ENCODE measurements at places on chromosomes 6 and 20.

- DNase-seq = no peak
Measured at GRCh38 chr20:50314678-50315335, 124.2 kb downstream of the CEBPB start.

DNA sequence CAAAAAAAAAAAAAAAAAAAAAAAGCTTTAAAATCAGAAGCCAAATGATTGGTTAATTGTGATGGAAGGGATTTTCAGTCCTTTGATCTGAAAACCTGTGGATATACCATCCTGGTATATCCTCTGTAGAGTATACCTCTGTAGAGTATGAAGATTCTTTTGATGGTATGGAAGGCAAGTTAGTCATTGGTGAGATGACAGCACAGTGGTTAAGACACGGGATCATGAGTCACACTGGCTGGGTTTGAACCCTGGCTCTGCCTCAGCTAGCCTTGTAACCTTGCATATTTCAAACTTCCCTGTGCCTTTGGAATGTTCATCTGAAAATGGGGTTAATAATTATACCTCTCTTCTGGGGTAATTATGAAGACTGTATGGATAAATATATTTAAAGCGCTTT is 179.3 kb downstream of the CARMIL1 start:
- no peak for DNase-seq

DNA sequence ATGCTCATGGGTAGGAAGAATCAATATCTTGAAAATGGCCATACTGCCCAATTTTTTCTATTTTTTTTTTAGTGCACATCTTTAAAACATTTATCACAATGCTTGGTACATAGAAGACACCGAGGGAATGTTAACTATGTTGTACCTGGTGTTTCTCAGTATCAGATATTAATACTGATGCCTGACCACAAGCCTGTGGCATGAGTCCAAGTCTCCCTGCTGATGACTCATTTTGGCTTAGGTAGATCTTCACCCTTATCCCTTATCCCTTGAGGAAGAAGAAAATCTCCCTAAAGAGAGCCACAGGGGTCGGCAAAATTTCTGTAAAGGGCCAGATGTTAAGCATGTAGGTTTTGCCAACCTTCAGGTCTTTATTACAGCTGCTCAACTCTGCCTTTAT is 14.5 kb downstream of the CD109 start:
- DNase-seq = no peak

DNA sequence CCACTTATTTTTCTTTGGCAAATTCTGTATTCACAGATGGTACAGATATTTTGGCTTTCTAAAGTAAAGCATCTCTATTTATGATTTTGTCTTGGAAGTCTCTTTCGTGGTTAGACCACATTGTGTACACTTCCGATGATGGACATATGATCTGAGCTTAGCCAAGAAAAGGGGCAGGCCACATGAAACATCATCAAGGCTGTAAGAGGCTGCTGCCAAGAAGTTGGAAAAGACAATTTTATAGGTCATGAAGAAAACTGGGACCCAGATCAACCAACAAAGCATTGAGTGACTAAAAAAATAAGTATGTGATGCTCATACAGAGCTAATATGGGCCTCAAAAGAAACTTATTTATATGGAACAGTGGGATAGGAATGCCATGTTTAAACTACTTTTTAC is 266.4 kb downstream of the HAO1 start:
- DNase-seq = no peak

DNA sequence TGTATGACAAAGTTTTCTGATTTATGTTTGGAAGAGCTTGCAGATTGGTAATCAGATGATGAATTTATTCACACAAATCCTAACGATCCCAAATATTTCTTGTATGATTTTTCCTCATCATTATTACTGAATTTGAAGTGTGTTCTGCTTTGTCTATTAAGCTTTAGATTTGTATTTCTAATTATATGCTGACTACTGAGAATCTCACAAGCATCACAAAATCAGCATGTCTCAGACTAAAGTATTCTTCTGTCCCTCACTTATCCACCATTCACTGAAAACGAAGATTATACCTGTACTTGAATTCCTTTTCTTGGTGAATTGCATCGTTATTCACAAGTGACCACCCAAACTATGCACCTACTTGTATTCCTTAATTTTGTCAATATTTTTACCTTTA is 796.3 kb upstream of the MAP3K7 start:
- DNase-seq = no peak

DNA sequence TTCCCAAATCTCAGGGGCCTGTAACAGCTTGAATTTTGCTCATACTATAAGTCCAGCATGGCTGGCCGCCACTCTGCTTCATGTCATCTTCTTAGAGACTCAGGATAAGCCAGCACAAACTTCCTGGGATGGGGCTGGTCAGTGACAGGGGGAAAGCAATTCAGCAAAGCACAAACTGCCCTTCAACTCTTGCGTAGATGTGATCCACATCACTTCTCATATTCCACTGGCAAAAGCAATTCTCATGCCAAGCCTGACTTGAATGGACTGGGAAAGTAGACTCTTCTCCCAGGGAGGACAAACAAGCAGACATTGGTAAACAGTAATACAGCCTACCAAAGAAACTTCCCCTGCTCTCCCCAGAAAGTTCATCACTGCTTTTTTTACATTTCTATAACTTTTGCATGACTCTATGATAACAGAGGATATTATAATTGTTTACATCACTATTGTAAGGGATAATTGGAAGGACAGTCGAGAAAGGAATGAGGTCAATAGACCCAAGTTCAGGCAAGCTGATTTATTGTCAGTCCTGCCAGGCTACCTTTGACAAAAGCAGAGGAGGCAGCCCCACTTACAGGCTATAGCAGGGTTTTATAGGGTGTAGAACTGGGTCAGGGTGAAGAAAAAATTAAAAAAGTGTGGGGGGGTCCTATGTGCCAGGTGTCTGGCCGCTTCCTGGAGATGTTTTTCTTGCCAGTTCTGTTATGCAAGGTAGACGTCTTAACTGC is 37.4 kb downstream of the RBM24 start:
- DNase-seq = no peak

DNA sequence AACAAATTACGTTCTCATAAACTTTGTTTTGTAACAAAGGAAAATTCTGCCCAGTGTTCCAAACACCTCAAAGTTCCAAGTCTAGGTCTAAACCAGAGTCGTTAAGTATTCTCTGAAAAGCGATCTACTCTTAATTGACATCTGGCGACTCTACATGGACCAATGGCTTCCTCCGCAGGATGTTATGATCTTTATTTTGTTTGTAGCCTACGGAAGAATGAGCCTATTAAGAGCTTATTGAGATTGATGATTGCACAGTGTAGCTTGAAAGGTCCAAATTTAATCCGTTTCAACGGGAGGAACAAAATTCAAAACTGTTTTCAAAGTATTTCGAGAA is 61.1 kb downstream of the FAM217A start:
- no peak for DNase-seq

- no peak for DNase-seq
Measured at GRCh38 chr6:37433657-37434271, 743 bp downstream of the CMTR1 start.

DNA sequence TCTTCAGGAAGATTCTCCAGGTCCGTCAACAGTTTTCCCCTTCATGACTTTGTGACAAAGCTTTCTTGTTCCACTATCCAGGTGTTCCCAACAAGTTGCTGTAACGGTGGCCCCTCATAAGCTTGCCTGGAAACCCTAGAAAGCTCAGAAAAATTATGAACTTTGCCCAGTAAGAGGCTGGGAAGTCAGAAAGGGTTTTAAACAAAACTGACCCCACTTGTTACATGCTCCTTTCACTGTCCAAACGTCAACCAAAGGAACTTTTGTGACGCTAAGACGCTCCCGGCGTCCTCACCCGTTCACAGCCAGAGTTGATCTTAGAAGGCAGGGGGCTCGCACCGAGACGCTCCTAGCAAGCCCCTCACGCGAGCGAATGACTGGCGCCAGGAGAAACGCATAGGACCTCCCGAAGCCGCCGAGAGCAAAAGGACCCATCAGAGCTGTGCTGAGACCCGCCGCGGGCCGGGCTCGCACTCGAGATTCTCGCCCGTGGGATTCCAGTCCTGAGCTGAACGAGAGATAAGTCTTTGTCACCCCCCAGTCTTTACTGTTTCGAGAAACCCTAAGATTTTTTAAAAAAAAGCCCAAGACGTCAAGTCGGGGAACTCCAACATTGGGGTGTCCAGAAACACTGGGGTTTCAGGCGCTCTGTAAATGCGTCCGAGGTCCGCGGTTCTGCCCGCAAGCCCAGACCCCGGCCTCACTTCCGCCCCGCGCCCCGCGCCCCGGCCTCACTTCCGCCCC is 544 bp upstream of the ACAT2 start:
- DNase-seq = no peak

- DNase-seq = no peak
Measured at GRCh38 chr6:91087908-91088307, 501.0 kb upstream of the MAP3K7 start.

GRCh38 chr6:112665815-112666214 is 318.7 kb downstream of the RFPL4B start:
- DNase-seq = no peak

DNA sequence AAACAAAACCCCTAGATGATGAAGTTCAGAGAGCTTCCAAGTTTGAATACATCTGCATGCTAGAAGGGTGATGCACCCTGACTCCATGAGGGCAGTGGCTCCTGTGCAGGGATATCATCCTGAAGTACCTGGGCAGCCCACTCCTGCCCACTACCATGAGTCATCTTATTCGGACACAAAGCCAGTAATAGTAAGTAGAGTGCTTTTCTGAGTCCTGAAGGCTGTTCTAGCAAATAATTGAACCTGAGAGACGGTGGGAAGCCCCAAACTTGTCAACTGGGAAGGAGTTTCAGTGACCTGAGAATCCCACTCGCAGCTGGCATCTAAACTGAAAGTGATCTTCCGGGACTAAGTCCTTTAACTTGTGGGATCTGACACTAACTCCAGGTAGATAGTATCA is 152.9 kb upstream of the COL21A1 start:
- no peak for DNase-seq

DNA sequence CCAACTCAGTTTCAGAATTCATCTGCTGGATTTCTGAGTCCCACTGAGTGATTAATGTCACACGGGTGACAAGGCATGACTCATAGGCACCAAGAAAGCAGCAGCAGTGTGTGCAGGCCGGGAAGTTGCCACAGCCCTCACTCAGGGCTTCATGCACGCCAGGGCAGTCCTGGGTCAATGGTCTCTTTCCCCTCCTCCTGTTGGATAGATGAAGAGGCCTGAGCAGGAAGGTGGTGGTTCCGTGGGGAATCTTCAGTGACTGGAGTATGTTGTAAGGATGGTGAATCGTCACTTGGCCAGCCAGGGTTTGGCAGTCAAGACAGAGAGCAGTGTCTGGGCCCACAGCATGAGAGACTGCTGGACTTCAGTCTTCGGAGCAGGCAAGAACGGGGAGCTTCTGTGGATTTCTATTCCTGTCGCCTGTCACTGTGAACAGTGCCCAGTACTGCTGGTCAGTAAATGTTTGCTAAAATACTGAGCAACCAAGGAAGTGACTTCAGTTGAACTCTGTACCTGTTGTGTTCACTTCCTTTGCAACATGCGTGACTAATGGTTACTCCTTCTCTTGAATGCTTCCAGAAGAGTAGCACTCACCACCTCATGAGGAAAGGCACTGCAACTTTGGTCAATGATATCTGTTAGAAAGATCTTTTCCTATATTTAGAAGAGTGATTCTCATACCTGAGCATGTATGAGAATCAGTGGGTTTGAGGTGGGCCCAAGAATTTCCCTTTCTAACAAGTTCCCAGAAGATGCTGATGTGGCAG is 62.0 kb upstream of the CD93 start:
- no peak for DNase-seq

DNA sequence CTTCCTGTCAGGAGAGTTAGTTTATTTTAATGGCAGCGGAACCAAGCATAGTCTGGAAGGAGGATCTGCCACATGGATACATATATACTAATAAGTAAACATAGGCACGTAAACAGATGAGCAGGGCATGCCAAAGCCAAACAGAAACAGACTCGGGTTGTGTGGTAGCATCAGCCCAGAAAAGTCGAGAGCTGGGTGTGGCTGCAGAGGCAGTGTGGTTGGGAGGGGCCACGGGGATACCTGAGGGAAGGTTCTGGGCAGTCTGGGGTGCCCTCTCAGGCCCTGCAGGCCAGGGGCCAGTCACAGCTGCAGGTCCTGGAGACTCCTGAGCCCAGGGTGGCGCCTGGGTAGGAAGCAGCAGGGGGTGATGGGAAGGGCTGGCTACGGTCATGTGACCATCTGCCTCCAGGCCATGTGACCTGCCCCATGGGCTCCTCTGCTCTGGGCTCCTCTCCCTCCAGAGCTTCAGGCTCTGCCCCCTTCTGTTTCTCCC is 42.8 kb upstream of the MRPS10 start:
- DNase-seq = no peak

DNA sequence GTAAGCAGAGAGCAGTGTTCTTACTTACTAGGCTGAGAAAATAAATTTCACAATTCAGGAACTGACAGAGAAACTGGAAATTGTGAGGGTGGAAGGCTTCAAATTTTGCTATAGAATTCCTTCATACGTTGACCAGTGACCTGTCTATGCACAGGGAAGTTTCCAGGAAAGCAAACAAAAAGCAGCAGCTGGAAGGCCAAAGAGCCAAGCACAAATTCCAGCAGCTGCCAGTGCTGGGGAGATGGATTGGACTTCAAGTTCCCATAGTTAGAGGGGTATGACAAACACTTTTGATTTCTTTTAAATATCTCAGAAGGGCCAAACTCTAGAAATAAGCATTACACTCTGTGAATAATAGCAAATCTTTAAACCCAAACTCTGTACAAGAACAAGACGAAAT is 299.1 kb upstream of the KCNQ5 start:
- DNase-seq = no peak

DNA sequence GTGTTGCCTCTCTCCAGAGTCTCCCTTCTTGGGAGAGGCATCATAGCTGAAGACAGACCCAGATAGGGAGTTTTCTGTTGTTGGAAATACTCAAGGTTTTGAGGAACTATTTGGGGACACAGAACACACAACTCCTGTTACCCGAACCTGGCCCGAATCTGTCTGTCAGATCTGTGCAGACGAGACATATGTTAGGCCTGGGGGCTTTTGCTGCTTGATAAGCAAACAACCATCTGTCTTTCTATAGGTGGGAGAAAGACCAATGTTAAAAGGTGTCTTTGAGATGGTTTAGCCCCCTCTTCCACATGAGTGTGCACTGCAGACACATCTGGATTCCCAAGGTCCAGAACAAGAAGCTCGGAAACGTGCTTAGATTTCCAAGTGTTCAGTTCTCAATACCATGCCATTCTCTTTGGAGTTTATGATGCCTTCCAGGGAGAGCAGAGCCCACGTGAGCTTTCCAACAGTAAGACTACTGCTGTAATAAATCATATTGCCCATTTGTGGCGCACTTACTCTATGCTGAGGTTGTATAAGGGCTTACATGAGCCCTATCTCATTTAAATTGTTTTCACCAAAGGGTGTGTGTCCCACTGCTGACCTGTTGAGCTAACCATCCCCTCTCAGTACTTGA is 3.8 kb upstream of the STX16 start:
- no peak for DNase-seq

GRCh38 chr20:59063358-59064213 is 21.0 kb upstream of the PRELID3B start:
- DNase-seq = no peak

All from stimulated activated CD4-positive, alpha-beta T cell treated with anti-CD3 and anti-CD28 coated beads, Interleukin-15, amount 100 ng/mL, for 1 hour (primary cell).